ENCODE measurements at places on chromosomes 3 and 15.

DNA sequence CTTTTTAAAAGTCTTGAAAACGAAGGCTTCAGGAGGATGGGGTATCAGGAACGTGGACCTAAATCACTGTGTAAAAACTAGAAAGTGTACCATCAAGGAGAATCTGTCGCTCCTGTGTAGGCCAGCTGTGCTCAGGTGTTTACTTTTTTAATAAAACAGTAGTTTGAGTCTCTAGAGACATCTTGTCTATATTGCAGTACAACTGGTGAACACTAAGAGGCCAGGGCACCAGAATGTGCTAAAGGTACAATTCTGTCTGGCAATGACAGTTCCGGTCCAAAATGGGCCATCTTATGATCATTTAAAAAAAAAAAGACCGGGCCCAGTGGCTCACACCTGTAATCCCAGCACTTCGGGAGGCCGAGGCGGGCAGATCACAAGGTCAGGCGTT, 61.8 kb upstream of the MCF2L2 start:
- H3K27me3 ChIP-seq: no peaks in the 10 kb centered on the region
- peak overlapping the region; percentile 24 for H3K27ac ChIP-seq
- no peak overlapping the region for H3K4me3 ChIP-seq
- peaks cover 8% of the 10 kb centered on the region for H3K4me1 ChIP-seq
- H3K36me3 ChIP-seq: peaks cover 66% of the 10 kb centered on the region
- DNase-seq: no peak

DNA sequence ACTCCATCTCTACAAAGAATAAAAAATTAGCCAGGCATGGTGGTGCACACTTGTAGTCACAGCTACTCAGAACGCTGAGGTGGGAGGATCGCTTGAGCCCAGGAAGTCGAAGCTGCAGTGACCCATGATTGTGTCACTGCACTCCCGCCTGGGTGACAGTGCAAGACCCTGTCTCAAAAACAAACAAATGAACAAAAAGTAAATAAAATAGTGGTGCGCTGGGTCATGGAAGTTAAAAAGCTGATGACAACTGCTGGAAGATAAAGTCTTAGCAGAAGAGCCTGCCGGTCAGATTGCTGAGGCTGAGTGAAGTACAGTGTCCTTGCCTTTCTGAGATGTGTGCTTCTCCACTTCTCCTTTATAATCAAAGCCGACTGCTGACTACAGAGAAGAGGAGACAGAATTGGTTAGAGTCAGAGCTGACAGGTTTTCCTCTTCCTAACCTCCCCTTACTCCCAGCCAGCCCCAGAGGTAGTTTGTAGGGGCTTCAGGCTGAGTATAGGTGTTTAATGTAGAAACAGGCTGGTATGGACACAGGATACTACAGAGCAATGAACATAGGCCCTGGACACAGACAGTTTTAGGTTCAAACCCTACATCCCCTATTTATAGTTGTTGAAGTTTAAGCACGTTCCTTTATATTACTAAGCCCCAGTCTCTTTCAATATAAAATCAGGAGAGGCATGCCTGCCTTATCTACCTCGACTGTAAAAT, 17.9 kb downstream of the HCLS1 start:
- H3K27ac ChIP-seq: peak overlapping the region; percentile 61
- peaks cover 20% of the 10 kb centered on the region for H3K4me1 ChIP-seq
- H3K27me3 ChIP-seq: no peaks in the 10 kb centered on the region
- no peak overlapping the region for H3K4me3 ChIP-seq
- peaks cover 85% of the 10 kb centered on the region for H3K36me3 ChIP-seq

GRCh38 chr3:30122359-30122758, 484.0 kb upstream of the TGFBR2 start:
- H3K4me1 ChIP-seq: no peaks in the 10 kb centered on the region
- H3K36me3 ChIP-seq: no peaks in the 10 kb centered on the region
- H3K27ac ChIP-seq: no peak overlapping the region

DNA sequence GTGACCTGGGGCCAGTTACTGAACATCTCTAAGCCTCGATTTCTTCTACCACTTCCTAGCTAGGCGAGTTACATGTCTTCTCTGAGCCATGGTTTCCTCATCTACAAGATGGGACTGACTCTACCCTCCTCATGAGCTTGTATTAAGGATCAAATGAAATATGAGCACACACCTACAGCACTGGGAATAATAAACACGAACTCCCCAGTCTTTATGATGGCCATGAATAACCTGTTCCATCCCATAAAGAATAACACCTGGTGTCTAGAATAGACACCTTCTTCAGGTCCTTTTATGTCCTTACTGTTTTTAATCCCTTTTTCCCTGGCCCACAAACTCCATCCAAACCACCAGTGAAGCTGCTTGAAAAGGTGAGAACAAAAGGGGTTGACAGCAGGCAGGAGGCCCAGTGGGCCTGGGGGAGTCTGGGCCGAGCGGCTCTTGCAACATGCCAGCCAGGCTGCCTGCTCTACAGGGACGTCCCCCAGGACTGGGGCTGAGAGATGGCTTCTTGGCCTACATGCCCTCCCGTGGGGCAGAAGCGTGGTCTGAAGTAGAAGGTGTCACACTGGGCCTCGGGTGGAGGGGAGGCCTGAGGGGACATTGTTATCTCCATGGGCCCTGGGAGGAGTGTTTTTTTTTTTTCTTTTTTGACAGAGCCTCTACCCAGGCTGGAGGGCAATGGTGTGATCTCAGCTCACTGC, 178.2 kb downstream of the RAB11A start:
- no peaks in the 10 kb centered on the region for H3K36me3 ChIP-seq
- DNase-seq: no peak
- no peak overlapping the region for H3K27ac ChIP-seq
- no peak overlapping the region for H3K4me3 ChIP-seq

- H3K27ac ChIP-seq: no peak overlapping the region
- H3K27me3 ChIP-seq: no peaks in the 10 kb centered on the region
- H3K4me3 ChIP-seq: no peak overlapping the region
- H3K4me1 ChIP-seq: peaks cover 4% of the 10 kb centered on the region
These were observed 89.2 kb downstream of the RBPMS2 start for GRCh38 chr15:64686130-64686735.

- peaks cover 3% of the 10 kb centered on the region for H3K4me1 ChIP-seq
- no peak overlapping the region for H3K4me3 ChIP-seq
- H3K27me3 ChIP-seq: no peaks in the 10 kb centered on the region
- peaks cover 90% of the 10 kb centered on the region for H3K36me3 ChIP-seq
- DNase-seq: no peak
These were observed 27.1 kb upstream of the SLC22A13 start for GRCh38 chr3:38238416-38239008.
